ENCODE measurements at places on chromosomes 16 and 17.

GRCh38 chr16:70410734-70411133 is 28.2 kb downstream of the ST3GAL2 start:
- no peak for DNase-seq

DNA sequence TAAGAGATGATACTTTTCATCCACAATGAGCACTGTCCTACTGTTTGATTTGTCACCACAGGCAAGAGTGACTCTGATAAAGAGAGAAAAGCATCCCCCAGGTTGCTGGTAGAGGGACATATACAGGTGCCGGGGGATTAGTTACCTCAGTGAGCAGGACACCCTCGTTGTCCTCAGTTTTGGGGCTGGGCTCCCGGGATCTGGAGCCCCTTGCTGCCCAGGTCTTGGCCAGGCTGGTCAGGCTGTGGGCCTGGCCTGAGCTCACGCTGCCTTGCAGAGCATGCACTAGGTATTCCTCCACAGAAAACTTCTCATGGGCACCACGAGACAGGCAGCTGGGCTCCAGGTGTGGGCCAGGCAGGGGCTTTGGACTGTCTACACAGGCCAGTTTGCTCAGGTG is 24.4 kb upstream of the SPATA32 start:
- no peak for DNase-seq

GRCh38 chr17:28792877-28793661 is 49.3 kb downstream of the TRAF4 start:
- no peak for DNase-seq

DNA sequence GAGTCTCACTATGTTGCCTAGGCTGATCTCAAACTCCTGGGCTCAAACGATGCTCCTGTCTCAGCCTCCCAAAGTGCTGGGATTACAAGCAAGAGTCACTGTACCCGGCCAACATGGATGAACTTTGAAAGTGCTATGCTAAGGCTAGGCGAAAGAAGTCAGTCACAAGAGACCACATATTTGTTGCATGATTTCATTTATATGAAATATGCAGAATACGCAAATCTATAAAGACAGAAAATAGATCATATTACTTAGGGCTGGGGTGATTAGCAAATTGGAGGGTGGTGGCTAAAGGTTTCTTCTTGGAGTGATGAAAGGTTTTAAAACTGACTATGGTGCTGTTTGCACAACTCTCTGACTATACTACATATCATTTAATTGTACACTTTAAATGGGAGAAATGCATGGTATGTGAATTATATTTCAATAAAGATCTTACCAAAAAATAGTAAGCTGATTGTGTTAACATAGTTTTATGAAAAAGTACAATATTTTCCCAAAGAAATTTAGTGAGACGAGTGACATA is 1.2 kb upstream of the FLYWCH1 start:
- no peak for DNase-seq

- no peak for DNase-seq
Observed at GRCh38 chr16:68636064-68636560, 9.0 kb upstream of the CDH3 start.

DNA sequence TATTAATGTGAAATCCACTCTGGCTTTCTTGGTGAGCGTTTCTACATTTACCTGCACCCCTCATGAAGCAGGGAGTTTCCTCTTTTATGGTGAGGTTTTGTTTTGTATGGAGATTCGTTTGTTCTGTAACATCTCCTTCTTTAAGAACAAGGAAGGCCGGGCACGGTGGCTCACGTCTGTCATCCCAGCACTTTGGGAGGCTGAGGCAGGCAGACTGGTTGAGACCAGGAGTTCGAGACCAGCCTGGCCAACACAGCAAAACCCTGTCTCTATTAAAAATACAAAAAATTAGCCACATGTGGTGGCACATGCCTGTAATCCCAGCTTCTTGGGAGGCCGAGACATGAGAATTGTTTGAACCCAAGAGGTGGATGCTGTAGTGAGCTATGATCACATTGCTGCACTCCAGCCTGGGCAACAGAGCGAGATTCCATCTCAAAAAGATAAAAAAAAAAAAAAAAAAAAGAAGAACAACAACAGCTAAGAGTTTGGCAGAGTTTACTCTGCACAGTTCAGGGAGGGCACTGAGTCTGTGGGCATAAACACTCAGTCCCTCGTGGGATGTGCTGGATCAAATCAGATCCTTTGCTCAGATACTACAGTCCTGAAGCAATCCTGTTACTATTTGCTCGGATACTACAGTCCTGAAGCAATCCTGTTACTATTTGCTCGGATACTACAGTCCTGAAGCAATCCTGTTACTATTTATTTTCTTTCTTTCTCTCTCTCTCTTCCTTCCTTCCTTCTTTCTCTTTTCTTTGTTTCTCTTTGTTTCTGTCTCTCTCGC is 28.9 kb downstream of the ADCY9 start:
- DNase-seq, result no peak

GRCh38 chr17:50046179-50046578 is 9.7 kb upstream of the ITGA3 start:
- no peak for DNase-seq

GRCh38 chr17:59874376-59874775 is 18.4 kb downstream of the TUBD1 start:
- no peak for DNase-seq

Data from GM12865 (cell line).